Muscle of leg (tissue), 16 donors: ENCODE measurements at places on chromosomes 6 and 20. TPM values are rescaled to one million over a fixed set of nuclear protein-coding genes. Genes with fewer than 3 reads are reported as not detected.

Gene SPTLC3
- total RNA-seq: 3.5 TPM

Gene TINAG
- total RNA-seq: 0.04 TPM

Gene LTB
- 0.58 TPM for total RNA-seq

Gene AVP
- 0.18 TPM for total RNA-seq

Gene IMPG1
- total RNA-seq: 0.22 TPM

DNA sequence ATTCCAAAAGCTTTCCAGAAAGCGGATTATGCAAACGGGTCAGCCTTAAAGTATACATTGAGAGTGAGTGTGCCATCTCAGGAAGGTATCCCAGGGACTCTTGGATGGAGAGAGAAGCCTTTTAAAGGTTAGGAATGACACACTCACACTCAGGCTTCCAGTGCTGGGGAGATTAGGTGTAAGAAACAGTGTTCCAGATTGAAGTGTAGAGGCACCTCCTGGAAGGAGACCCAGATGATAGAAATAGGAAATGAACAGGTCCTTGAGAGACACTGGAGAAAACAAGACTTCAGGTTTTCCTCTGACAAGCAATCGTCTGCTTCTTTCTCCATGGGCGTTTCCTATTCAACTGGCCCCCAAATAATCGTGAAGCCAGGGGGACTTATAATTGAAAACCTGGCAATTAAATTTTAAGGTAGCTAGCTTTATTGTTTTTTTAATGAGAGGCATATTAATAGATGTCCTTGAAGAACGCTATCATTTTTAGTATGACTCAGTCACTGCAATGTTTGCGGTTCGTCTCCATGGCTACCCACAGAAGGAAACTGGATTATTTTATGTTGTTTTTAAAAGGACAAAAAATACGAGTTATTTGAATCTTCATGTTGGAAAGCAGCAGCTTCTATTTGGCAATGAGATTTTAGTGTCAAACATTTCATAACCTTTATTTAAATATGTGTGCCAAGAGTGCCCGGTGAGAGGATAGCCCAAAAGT lies 85.3 kb downstream of the TRMT6 start:
- DNase-seq: no peak
- H3K4me3 ChIP-seq: no peak overlapping the region
- H3K27me3 ChIP-seq: no peaks in the 10 kb centered on the region
- H3K27ac ChIP-seq: no peak overlapping the region
- peaks cover 3% of the 10 kb centered on the region for H3K4me1 ChIP-seq

GRCh38 chr20:44720621-44720996 lies 5.4 kb downstream of the CCN5 start:
- no peaks in the 10 kb centered on the region for H3K36me3 ChIP-seq
- DNase-seq: no peak
- peaks cover 6% of the 10 kb centered on the region for H3K4me1 ChIP-seq
- H3K27ac ChIP-seq: no peak overlapping the region

GRCh38 chr20:62219992-62220665 lies at the start of gene HRH3:
HRH3 (minus strand) TSS chr20:62220278; CDS start chr20:62219970, 308 bp downstream.
- no peak within 1 kb of the TSS for H3K4me3 ChIP-seq
- H3K27me3 ChIP-seq: peaks cover 88% of the 10 kb centered on the region
- H3K4me1 ChIP-seq: peaks cover 22% of the 10 kb centered on the region
- peak; percentile 69 for DNase-seq

GRCh38 chr20:1121429-1121828 lies 3.0 kb downstream of the PSMF1 start:
- DNase-seq: no peak
- no peak overlapping the region for H3K4me3 ChIP-seq
- no peak overlapping the region for H3K27ac ChIP-seq
- peaks cover 31% of the 10 kb centered on the region for H3K4me1 ChIP-seq

DNA sequence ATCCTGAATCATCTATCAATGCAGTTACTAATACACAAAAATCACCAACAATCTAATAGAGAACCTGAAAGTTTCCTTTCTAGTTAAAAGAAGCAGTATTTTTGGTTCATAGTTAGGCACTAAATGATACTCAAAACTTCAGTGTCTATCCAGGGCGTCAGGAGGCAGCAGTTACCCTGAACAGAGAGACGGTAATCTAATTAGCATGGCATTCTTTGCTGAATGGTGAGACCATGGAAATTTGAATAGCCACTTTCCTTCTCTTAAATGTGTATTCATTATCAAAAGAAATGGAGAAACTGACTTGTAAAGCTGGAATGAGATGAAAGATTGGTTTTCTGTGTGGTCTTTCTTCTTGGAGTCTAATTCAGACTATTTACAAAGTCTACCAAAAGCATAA lies 146.6 kb upstream of the BMP5 start:
- no peaks in the 10 kb centered on the region for H3K36me3 ChIP-seq
- H3K4me3 ChIP-seq: no peak overlapping the region
- H3K27ac ChIP-seq: no peak overlapping the region
- no peaks in the 10 kb centered on the region for H3K27me3 ChIP-seq
- no peak for DNase-seq

- peak; percentile 51 for DNase-seq
- no peak overlapping the region for H3K27ac ChIP-seq
These were observed 63.3 kb downstream of the SMLR1 start for GRCh38 chr6:130890521-130890971.

DNA sequence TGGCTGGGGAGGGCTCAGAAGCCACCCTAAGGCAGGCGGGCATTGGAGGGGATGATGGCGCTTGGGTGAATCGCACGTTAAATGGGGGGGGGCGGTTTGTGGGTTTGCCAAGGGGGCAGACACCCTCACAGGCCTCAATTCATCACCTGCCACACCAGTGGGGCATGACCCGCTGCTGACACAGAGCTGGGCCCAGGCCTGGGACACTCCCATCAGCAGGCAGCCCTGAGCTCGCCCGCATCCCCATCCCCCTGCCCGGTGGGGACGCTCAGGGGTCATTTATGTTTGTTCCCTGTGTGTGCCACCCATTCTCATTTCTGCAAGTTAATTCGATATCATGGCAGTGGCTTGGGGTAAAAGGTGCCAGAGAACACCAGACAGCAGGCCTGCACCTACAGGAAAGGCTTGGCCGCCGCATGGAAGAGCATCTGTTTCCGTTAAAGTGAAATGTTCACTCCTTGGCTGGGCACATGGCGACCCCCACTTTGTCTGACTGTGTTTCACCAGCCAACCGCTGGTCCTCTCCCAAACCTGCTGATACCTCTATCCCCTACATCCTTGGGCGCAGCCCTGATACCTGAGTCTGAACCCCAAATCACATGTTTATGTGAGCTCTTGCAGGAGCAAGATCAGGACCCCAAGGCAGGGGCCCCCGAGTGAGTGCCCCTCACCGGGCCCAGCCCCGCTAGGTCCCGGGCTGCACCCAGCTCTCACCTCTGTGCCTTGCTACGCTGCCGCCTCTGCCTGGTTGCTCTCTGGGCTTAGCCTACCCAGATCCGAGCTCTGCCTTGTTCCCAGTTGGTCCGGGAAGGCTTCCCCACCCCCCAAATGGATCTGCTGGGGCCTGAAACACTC lies 248.8 kb downstream of the TAF4 start:
- no peak overlapping the region for H3K4me3 ChIP-seq
- H3K4me1 ChIP-seq: no peaks in the 10 kb centered on the region
- DNase-seq: no peak
- H3K27ac ChIP-seq: no peak overlapping the region
- H3K36me3 ChIP-seq: no peaks in the 10 kb centered on the region

DNA sequence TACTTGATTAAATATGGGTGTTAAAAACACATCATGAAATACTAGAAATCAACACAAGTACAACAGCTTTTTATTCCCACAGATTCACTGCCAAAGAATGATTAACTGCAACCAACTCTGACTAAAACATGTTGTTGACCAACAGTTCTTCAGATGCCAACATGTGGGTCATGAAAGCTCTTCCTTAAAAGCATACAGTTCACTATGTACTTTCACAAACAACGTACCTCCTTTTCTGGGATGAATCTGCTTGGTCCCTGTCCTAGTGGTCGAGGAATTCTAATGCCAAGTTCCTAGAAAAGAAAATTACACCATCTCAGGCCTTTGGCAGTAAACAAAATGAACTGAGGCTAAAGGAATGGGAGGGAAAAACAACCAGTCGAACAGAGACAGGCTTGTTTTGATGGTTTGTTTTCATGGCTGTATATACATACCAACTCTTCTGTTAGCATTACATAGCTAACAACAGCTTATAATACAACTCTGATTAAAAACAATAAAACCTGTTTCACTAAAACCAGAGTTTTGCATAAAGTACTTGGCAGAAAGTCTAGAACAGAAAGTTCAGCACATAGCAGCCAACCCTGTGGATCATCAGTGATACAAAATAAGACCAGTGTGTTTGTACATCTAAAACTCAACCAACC lies 92.5 kb downstream of the SESN1 start:
- H3K36me3 ChIP-seq: peaks cover 12% of the 10 kb centered on the region
- H3K4me1 ChIP-seq: no peaks in the 10 kb centered on the region
- no peaks in the 10 kb centered on the region for H3K27me3 ChIP-seq
- peak overlapping the region; percentile 29 for H3K27ac ChIP-seq
- H3K4me3 ChIP-seq: no peak overlapping the region

DNA sequence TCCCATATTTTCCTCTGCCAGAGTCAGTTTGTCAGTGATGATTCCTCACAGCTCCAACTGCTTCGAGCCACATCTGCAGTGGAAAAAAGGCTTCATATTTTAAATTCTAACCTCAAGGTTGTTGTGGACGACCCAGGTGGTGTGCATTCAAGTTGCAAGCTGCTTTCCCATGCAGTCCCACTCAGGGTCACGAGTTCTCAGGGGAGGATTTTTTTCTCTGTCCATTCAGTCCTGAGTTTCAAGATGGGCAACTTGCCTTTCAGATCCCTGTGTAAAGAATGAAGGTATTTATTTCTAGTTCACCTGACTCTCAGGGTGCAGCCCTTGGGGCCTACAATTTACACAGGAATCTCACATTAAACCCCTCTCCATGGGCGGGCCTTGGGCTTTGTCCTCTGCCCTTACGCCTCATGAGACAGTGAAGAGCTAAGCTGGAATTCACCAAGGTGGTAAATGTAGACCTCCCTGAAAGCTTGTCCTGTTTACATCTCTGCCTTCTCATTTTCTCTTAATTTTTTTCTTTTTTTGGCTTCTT lies 65.9 kb downstream of the TPD52L1 start:
- DNase-seq: no peak
- no peaks in the 10 kb centered on the region for H3K36me3 ChIP-seq
- no peaks in the 10 kb centered on the region for H3K27me3 ChIP-seq
- no peak overlapping the region for H3K27ac ChIP-seq
- peaks cover 2% of the 10 kb centered on the region for H3K4me1 ChIP-seq
